ENCODE measurements at places on chromosomes 7 and 10.

GRCh38 chr7:86667732-86668131 lies 24.0 kb downstream of the GRM3 start:
- no peak for DNase-seq

DNA sequence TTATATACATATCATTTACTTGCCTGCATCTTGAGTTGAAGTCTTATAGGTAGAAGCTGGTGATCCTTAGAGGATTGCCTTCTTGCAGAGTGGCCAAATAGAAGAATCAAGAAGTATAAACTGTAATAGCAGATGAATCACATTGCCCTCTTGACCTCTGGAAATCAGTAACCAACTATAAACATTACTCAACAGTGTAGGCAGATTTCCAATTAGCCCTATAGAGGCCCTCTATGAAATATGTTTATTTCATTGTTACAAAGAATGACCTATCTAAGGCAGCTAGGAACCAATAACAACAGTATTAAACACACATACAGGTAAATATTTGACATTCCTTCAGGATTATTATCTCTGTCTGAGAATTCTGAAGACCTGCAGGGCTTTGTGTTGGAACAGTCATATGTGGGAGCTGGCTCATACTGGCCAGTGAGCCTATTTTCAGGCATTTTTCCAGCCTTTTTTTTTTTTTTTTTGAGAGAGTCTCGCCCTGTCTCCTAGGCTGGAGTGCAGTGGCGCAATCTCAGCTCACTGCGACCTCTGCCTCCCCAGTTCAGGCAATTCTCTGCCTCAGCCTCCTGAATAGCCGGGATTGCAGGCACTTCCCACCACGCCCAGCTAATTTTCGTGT lies 7.2 kb upstream of the SRI start:
- DNase-seq, result no peak

GRCh38 chr7:50298811-50299562 lies 5.5 kb upstream of the IKZF1 start:
- no peak for DNase-seq

GRCh38 chr10:59745163-59745650 lies 8.0 kb downstream of the MRLN start:
- no peak for DNase-seq

DNA sequence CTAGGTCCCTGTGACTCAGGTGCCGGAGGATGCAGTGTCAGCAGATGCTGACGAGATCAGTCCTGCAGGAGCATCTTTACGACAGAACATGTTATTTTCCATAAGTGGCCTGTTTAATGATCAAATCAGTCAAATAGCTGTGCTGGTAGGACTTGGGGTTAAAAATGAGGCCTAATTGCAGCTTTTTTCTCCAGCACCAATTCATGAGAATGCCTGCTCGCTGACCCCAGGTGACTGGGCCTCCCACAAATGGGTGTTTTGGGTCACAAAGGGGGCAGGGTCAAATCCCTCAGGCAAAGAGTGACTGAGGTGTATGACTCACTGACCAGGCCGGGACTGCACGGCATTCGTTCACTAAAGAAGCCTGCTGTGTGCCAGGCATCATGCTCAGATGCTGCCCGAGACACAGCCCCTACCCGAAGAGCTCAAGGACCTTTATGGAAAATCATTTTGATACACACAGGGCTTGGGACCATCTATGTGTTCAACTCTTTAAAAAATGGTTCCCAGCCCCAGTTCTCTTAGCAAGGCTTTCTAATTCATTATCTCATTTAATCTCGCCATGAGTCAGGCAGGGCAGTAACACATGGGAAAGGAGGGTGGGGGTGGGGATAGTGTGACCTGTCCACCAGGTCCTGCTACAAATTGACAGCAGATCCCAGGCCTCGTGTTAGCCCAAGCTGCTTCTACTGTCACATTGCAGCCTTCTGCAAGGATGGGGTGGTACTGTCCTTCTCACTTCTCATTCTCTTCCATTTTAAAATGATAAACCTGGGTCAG lies 21.1 kb downstream of the ZNF775 start:
- DNase-seq, result no peak

GRCh38 chr7:6516387-6516983 lies 34.8 kb downstream of the GRID2IP start:
- peak; percentile 53 for DNase-seq

GRCh38 chr7:21922605-21923004 lies 23.1 kb downstream of the CDCA7L start:
- no peak for DNase-seq

DNA sequence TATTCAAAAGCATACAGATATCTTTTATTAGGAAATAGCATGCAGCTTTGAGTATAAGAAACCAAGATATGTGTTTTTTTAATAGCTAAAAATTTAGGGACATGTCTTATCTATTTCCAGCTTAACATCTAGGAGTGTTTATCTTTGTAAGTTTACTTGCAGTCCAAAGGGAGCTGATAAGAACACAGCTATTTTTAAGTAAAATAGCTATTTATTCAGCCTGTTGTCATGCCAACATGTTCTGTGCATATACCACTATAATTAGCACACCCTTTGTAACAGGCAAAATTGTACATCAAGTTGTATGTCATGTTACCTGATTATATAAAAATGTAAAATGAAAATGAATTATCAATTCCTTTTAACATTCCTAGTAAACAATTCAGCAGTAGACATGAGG lies 29.6 kb downstream of the FAM133B start:
- no peak for DNase-seq

- no peak for DNase-seq
Observed at GRCh38 chr7:124647630-124648306, 117.8 kb downstream of the GPR37 start.

DNA sequence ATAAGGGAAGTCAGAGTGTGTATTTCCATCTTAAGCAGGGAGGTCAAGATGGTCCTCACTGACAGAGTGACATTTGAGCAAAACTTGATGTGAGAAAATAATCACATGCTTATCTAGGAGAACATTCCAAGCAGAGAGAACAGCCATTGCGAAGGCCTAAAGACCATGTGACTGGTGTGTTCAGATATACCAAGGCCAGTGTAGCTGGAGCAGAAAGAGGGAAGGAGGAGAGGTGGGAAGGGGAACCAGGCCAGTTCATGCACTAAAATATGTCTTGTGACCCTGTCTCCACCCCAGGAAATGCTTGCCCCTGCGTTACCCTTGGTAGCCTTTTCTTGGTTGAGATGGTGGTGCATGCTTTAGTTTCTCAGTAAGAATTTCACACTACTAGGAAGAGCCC lies 77.4 kb downstream of the CACNB2 start:
- no peak for DNase-seq

GRCh38 chr7:126529254-126529653 lies 723.5 kb downstream of the GRM8 start:
- no peak for DNase-seq

- no peak for DNase-seq
Observed at GRCh38 chr7:6012355-6013104, 3.5 kb downstream of the AIMP2 start.

GRCh38 chr7:41252551-41252950 lies 450.3 kb downstream of the INHBA start:
- no peak for DNase-seq

- DNase-seq, result no peak
Observed at GRCh38 chr10:123272171-123272570, 118.0 kb downstream of the BUB3 start.

DNA sequence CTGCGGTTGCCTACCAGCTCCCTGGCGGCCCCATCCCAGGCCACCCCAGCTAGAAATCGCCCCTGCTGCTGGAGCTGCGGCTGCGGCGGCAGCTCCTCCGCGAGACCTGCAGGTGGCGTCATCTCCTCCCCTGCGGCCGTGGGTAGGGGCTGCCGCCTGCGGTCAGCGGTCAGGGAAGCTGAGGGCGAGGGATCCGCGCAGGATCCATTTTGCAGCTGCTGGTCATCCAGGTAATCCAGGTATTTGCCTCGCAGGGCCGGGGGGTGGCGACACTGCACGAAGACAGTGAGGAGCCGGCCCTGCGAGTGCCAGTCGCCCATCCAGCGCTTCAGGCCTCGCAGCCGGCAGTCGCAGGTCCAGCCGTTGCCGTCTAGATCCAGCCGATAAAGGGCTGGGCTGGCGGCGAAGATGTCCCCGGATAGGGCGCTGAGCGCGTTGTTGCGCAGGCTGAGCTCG lies 1.5 kb downstream of the TRIL start:
- no peak for DNase-seq

DNA sequence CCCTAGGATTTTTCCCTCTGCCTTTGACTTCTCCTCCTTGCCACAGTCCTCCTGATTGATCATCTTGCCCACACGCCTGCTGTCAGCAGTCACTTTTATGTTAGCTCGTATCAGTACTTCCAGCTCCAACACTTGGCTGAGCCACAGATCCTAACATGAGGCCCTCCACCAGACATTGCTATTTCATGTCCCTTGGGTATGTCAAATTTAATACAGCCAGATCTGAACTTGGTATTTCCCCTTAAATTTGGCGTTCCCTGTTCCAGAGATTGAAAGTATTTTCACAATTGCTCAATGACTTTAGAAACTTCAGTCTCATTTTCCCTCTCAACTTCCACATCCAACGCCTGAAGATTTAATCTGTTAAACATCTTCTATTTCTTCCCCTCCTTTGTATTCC lies 140.4 kb downstream of the RNLS start:
- DNase-seq, result no peak

- DNase-seq, result no peak
Observed at GRCh38 chr10:127877699-127878098, 15.0 kb downstream of the CLRN3 start.

GRCh38 chr10:8499312-8499711 lies 444.8 kb downstream of the GATA3 start:
- DNase-seq, result no peak

- DNase-seq, result no peak
Observed at GRCh38 chr10:18179891-18180290, 39.7 kb downstream of the CACNB2 start.

GRCh38 chr10:48431871-48432270 lies 125.4 kb downstream of the MAPK8 start:
- no peak for DNase-seq

DNA sequence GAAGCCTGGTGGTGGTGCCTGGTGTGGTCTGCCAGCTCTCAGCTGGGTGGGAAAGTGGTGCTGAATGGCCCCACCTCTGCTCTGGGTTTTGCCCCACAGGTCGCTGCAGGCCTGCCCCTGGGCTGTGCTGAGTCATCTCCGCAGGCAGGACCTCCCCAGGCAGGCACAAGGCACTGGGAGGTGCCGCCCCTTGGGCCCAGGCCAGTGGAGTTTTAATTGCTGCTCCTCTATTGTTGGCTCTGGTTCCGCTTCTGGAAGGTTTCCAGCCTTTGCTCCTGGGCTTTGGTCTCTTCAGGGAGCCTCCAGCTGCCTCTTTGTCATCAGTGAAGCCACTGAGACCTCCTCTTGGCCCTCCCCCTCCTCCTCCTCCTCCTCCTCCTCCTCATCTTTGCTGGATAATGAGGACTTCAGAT lies 180.3 kb upstream of the GRB10 start:
- DNase-seq, result no peak

- no peak for DNase-seq
Observed at GRCh38 chr7:43482679-43483252, 100.1 kb upstream of the STK17A start.

GRCh38 chr10:117198088-117198487 lies 799 bp downstream of the KCNK18 start:
- no peak for DNase-seq

DNA sequence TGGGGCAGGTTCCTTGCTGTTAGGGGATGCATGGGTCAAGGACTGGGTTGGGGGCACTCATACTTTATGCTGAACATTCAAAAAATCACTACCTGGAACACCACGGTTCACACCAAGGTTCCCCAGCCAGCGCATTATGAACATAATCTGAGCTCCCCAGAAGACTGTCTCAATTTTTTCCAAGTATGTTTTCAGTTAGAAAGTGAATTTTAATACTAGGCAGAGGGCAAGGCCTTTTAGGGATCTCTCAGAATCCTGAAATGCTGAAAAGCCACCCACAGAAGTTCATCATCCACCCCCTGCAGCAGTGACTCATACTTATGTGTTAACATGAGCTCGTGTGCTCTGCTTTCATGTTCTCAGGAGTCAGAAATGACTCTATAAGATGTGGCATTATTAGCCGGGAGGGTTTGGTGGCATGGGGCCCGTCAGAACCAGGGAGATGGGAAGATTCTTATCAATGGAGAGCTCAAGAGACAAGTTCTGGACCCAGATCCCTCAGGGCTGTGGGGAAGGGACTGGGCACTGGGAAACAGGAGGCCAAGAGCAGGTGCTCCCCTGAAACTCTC lies 185.2 kb upstream of the ITGB1 start:
- DNase-seq, result no peak

GRCh38 chr7:96174812-96175211 lies 147.1 kb downstream of the SLC25A13 start:
- DNase-seq, result no peak

DNA sequence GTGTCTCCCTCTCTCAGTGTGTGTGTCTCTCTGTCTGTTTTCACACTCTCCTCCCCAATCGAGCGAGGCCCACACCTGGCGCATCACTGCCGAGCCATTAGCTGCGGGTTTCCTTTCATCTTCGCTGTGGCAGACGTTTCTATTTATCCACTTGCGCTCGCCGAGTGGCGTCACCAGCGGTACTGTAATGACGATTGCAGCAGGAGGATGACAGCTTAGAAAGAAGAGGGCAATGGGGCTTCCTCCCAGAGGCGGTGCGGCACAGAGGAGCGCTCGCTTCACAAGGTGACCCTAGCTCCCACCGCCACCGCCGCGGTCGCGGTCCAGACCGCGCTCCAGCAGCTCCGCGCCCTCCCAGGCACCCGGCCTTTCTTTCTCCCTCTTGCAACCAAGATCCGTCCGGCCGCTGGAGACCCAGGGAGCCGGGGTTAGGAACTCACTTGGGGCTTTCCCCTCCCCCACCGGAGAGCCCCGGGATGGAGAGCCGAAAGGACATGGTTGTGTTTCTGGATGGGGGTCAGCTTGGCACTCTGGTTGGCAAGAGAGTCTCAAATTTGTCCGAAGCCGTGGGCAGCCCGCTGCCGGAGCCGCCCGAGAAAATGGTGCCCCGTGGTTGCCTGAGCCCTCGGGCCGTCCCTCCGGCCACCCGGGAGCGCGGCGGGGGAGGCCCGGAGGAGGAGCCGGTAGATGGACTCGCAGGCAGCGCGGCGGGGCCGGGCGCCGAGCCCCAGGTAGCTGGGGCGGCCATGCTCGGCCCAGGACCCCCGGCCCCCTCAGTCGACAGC lies at the start of gene EVX1:
TSS of gene EVX1 (plus strand) at position 248 of the 785 bp plus-strand sequence. CDS start at position 477, 229 bp downstream.
- DNase-seq, result peak; percentile 13

DNA sequence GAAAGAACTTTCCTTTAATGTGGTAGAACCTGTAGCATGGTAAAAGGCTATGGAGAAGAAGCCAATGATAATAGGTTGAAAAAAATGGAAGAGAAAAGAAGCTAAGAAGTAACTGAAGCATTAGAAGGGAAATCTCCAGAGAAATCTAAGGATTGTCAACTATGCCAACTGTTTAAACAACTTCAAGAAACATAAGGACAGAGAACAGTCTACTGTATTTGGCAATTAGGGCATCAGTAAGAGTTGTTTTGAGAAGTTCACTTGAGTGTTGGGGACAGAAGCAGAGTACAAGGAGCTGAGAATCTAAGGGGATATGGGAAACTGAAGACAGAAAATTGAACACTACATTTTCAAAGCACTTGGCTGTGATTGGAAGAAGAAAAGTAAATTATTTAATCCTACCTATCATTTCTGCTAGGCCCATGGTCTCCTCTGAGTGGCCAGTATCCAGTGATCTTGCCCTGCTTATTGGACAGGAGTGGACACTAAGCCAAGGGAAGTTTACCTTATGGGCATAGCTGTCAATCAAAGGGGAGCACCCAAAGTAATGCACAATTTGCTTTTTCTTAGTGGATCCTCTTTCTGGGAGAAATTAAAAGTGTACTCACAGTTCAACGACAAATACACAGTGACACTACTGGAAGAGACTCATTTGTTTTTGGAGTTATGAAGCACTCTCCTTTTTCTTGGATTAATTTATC lies 56.4 kb upstream of the CCDC71L start:
- no peak for DNase-seq

All from T-helper 9 cell (primary cell).